Nephron progenitor cell (in vitro differentiated cells): ENCODE measurements at places on chromosomes 5 and 9.

DNA sequence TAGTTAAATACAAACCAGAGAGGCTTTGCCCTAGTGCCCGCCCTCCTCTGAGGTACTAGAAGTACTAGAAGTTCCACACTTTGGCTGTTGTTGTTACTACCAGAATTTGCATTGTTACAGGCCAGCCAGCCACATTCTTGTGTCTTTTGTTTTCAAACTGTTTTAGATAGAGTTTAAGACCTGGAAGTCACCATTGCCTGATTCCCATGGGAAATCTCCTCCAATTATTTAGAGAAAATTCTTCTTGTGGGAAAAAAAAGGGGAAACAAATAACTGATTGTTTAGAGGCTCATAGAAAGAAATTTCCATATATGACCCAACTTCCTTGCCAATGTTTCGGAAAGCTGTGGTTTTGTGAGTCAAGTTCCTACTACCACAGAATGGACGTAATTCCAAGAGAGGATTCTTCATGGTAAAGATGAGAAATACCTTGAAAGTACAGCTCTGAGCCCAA is 252.2 kb downstream of the GOLPH3 start:
- no peak for DNase-seq

- no peak for DNase-seq
Measured at GRCh38 chr5:175124251-175124813, 319.6 kb downstream of the DRD1 start.

DNA sequence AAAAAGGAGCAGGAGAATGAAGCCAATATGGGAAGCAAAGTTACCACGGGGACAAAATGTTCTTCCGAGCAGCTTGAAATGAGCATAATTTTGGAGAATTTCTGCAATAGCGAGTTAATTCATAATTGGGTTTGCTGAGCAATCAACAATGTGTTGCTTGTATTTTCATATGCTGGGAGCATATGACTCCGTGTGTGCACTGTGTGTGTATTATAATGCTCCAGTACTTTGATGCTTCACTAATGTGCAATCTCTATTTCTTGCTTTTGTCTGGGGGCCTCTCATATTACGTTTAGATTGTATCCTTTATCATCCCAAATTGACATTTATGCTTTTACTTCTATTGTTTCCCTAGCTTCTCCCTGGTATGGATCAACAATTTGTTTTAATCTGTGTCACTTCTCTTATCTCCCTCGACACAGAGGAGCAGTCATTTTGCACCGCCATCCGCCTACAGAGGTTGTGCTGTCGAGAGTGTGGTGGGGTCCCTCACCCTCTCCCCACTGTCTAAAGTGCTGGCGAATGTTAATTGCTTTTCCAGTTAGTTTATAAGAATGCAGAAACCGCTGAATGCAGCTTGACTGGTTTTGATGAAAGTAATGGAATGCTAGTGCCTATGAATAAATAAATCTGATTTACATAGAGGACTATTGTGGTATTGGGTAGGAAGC is 372.5 kb upstream of the WWC1 start:
- no peak for DNase-seq

- DNase-seq = no peak
Measured at GRCh38 chr9:83535736-83536135, 2.5 kb downstream of the FRMD3 start.

- DNase-seq = no peak
Measured at GRCh38 chr9:70607926-70608325, 193.5 kb upstream of the KLF9 start.

DNA sequence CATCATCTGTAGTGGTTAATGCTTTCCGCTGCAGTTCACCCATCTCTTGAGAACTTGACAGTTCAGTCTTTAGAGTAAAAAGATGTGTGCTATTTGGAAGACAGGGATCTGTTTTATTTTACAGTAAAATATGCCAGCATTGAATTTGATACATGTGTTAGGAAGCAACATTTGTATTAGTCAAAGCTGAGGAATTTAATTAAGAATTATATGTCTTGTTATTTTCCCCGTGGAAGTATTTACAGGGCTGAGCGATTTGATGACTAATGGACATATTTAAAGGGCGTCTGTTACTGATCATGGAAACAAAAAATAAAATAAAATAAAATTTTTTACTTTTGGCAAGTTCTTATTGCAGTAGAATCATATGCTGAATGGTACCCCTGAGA is 101.3 kb downstream of the PAM start:
- no peak for DNase-seq

DNA sequence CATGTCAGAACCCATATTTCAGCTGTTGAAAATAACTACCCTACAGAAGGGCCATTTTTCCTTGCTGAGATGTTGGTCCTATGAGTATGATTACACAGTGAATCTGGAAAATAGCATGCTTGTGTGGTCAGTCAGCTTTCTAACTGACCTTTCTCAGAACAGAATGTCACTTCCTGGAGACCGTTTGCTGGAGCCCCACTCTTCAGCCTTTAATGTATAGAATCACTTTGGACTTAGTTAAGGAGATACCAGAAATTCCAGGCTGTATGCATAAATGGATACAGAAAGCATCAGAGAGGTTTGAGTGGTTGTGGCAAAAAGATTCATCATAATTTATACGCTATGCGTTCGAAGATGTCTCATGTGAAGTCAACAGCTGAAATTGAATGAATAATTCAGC is 488.1 kb downstream of the EBF1 start:
- no peak for DNase-seq

GRCh38 chr9:34652602-34653000 is 616 bp downstream of the IL11RA start:
- DNase-seq = no peak

- DNase-seq = no peak
Measured at GRCh38 chr5:143226872-143227271, 176.6 kb downstream of the NR3C1 start.

DNA sequence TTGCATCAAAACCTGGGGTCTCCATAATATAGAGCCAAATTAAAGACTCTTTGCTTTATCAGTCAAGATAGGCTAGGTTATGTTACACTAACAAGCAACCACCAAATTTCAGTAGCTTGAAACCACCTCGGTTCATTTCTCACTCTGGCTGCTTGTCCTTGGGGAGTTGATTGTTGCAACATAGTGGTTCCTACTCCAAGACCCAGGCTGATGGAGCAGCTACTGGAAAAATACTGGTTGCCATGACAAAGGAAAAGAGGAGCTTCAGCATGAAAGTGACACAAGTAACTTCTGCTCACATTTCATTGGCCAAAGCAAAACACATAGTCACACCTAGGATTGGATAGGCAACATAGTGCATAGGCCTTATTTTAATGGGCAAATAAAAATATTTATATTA is 18.5 kb upstream of the RCL1 start:
- DNase-seq = no peak

GRCh38 chr9:129880654-129881546 is 45.6 kb downstream of the USP20 start:
- DNase-seq = no peak

DNA sequence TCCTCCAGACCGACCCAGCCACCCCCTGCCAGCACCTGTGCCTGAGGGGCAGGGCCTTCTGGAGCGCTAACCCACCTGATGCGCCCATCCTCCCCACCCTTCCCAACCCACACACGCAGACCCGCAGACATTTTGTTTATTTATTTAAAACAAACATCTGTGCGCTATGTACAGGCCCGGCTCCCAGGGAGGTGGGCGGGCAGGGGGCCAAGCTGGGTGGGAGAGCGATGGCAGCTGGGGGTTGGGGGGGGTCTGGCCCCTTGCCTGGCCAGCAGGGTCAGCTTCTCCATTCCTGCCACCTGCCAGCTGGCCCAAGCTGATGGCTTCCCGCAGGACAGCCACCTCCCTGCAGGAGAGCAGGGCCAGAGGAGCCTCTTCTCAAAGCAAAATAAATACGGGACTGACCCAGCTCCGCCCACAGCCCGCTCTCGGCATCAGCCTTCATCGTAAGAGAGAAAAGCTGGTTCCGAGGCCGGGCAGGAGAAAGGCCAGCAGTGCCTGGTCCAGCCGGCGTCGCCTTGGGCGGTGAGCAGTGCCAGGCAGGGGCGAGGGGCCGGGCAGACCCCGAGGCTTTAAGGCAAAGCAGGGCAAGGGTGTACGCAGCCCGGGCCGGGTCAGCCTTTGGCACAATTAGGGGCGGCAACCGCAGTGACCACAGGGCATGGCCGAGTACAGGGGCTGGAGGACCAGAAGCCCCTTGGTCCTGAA is 10.9 kb upstream of the CLIC3 start:
- no peak for DNase-seq

DNA sequence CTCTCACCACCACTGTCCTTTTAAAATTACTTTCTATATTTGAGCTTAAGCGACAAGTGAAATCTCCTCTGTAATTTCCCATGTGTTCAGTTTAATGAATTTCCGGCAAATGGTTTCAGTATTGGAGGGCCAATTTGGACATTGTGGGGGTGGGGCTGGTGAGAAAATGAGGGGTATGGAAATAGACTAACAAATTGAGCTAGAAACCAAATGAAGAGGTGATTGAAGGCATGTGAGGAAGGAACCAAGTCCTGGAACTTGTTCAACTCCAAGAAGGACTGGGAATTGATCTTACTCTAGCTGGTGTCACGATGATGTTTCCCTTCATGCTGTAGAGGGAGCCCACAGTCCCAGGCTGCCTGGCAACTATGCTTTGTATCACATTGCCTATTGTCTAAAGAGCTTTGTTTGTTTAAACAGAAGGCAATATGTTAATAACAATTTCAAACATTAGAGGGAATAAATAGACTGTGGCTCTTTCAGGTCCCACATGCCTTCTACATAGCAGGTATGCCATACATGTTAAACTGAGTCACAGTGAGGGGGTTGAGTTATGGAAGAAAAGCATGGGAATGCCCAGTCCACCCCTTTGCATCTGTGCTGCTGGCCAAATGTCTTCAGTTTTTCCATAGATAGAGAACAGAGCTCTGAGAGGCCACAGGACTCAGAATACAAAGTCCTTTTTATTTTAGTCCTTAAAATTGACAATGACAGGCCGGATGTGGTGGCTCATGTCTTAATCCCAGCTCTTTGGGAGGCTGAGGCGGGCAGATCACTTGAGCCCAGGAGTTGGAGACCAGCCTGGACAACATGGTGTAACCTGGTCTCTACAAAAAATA is 25.0 kb upstream of the MATR3 start:
- DNase-seq = no peak

- DNase-seq = no peak
Measured at GRCh38 chr5:163619273-163619934, 114.0 kb downstream of the MAT2B start.

DNA sequence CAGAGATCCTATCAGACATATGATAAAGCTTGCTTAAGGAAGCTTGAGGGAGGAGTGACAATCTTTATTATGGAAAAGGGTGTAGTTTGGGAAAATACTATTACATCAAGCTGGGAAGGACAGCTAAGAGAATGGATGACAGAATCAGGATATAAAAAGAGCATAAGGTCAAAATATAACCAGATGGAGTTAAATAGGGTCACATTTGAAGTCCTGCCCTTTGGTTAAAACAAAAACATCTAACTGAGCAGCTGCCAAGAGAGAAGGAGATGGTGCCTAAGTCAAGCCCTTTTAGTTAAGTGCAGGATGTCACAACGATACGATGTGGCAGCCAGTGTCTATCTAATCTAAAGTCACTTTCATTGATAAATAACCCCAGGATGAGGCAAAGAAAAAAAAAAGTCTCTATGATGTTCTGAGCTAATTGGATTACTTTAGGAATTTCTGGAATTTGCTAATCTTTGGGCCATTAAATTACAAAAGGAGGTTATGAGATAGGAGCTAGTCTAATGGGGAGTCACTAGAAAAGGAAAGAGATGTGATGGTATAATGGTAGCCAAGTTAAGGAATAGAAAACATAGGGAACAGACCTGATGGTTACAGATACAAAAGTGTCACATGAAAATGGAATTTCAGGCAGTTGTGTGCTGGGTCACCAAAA is 365.2 kb downstream of the PDE4D start:
- no peak for DNase-seq

DNA sequence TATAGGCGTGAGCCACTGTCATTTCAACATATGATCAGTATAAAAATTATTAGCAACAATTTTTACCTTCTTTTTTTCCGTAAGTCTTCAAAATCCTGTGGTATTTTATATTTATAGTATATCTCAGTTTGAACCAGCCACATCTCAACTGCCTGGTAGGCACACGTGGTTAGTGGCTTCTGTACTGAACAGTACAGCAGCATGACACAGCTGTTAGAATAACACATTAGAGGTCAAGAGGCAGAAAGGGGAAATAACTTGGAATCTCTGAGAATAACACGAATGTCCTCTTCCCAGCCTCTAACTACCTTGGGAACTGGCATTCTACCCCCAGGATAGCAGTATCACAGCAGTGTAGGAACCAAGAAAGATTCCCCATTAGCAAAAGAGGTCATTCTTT is 108.5 kb upstream of the IQGAP2 start:
- DNase-seq = no peak
